ENCODE measurements at places on chromosomes 4 and X.

GRCh38 chr4:158816955-158817354 is 48.1 kb downstream of the FNIP2 start:
- DNase-seq: no peak

DNA sequence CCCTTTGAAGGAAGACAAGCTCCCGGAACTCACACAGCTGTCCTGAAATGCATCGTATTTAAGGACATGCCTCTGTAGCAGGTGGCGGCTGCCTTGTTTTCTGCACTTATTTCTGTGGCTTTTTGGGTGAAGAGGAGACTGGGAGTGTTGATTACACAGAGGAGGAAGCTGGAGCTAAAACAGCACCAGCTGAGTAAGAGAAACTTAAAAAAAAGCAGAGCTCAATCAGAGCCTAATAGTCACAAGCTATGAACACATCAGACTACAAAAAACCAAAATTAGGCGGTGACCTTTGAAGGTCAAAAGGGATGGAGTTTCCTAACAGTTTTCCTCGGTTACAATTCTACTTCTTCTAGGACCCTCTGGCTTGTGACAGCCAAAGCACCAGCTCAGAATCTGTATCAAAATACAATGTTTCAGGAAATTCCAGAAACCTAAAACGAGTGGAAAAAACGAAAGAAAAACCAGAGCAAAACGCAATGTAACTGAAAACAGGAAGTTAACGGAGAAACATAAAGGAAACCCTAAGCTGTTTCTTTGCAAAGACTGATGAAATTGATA is 13.5 kb downstream of the PRKX start:
- DNase-seq: no peak

DNA sequence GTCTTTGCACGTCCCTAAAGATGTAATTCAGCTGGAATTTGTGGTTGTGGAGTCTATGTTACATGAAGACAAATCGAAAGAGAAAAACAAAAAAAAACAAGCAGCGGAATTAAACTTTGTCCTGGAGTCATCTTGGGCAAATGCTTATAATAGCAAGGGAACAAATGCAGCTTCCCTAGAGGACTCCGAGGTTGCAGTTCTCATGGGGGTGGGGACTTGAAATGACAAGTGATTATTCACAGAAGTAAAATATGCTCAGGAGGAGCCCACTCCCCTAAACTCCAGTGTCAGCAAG is 362.4 kb downstream of the ARHGAP24 start:
- no peak for DNase-seq

DNA sequence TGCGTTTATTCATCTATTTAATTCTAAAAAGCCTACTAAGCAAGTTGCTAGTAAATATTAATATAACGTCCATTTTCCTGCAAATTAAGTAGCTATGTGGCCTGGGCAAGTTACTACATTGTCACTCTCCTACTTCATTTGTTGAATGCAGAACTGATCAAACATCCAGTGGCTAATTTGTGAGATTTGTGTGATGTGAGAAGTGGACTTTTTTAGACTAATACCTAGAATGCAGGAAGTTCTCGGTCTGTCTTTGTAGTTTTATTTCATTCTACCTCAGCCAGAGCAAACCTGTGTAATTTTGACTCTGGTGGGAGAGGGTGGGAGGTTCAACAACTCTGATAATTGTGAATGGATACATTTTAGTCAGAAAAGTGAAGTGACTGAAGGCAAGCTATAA is 840 bp downstream of the GUF1 start:
- no peak for DNase-seq

DNA sequence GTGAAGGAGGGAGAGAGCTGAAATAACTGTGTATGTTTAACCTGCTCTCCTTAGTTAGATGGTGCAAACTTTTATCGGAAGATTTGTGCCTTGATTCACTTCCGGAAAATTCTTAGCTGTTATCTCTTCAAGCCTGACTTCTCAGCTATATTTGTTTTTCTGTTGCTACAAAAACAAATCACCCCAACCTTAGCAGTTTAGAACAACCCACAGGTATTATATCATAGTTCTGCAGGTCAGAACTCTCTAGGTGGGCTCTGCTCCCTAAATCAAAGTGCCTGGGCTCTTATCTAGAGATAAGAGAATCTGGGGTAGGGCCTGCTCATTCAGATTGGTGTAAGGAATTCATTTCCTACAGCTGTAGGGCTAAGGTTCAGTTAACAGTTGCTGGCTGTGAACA is 15.1 kb upstream of the CEP135 start:
- DNase-seq: no peak

DNA sequence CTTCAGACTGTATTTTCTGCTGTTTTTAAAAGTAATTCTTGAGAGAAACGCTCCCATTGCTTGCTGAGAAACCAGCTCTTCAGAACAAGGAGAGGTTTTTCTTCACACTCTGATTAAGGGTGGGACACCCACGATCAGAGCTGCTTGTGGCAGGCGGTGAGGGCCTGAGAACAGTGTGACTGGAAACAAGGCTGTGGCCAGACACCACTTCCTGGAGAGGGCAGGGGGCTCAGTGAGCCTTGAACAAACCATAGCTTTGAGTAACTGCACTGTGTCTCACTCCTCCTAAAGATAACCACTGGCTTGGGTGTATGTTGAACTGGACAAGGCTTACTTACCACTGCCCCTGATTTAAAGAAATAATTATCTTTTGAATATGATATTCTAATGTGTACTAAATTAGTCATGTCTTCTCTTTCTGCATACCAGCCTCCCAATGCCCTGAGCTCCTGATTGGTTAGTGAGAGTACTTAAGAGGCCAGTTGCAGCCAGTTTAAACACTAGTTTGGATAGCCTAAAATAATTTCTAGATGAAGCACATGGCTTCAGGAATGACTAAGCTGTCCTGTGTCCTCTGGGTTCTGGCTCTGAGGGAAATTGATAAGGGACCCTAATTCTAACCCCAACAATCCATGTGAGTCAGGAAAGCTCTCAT is 3.7 kb upstream of the GPR82 start:
- no peak for DNase-seq

Measured in lower leg skin (tissue), 4 donors.